Neural cell (in vitro differentiated cells): ENCODE measurements at places on chromosomes 16 and 17. TPM values are rescaled to one million over a fixed set of nuclear protein-coding genes. Genes with fewer than 3 reads are reported as not detected.

VKORC1 gene
- polyA plus RNA-seq, result 103 and 105 TPM in 2 replicates

PRSS21 gene
- not detected in 2 replicates for polyA plus RNA-seq

KRT36 gene
- polyA plus RNA-seq, result not detected in 2 replicates

E2F4 gene
- 112 and 140 TPM in 2 replicates for polyA plus RNA-seq

APOH gene
- not detected in 2 replicates for polyA plus RNA-seq

GPR139 gene
- 0.52 TPM in 1 of 2 replicates, not detected in the other for polyA plus RNA-seq

KRT23 gene
- polyA plus RNA-seq, result 0.37 and 0.86 TPM in 2 replicates

TBC1D3B gene
- polyA plus RNA-seq, result 6.9 and 9.8 TPM in 2 replicates

TBC1D3I gene
- 0.32 and 4.2 TPM in 2 replicates for polyA plus RNA-seq

DNASE1L2 gene
- 10.2 and 10.9 TPM in 2 replicates for polyA plus RNA-seq

CCL3 gene
- polyA plus RNA-seq, result not detected in 2 replicates

PRKCB gene
- 27.6 and 30.0 TPM in 2 replicates for polyA plus RNA-seq

NLRC5 gene
- not detected in 2 replicates for polyA plus RNA-seq

ASGR2 gene
- not detected in 2 replicates for polyA plus RNA-seq

CNGB1 gene
- 19.1 and 20.7 TPM in 2 replicates for polyA plus RNA-seq

CACNG5 gene
- 1.2 TPM in 1 of 2 replicates, not detected in the other for polyA plus RNA-seq

ITGB4 gene
- not detected in 2 replicates for polyA plus RNA-seq

CD7 gene
- not detected in 2 replicates for polyA plus RNA-seq

TBC1D3H gene
- 2.0 TPM in 1 of 2 replicates, not detected in the other for polyA plus RNA-seq

PRSS36 gene
- polyA plus RNA-seq, result 1.5 and 2.0 TPM in 2 replicates

BAIAP3 gene
- 65.2 and 93.7 TPM in 2 replicates for polyA plus RNA-seq

NOTUM gene
- polyA plus RNA-seq, result 0.12 TPM in 1 of 2 replicates, not detected in the other

PLK1 gene
- 0.21 and 1.3 TPM in 2 replicates for polyA plus RNA-seq

P2RX5 gene
- polyA plus RNA-seq, result 7.0 and 9.0 TPM in 2 replicates

SLC38A8 gene
- not detected in 2 replicates for polyA plus RNA-seq
